ENCODE measurements at places on chromosomes 4 and X.

DNA sequence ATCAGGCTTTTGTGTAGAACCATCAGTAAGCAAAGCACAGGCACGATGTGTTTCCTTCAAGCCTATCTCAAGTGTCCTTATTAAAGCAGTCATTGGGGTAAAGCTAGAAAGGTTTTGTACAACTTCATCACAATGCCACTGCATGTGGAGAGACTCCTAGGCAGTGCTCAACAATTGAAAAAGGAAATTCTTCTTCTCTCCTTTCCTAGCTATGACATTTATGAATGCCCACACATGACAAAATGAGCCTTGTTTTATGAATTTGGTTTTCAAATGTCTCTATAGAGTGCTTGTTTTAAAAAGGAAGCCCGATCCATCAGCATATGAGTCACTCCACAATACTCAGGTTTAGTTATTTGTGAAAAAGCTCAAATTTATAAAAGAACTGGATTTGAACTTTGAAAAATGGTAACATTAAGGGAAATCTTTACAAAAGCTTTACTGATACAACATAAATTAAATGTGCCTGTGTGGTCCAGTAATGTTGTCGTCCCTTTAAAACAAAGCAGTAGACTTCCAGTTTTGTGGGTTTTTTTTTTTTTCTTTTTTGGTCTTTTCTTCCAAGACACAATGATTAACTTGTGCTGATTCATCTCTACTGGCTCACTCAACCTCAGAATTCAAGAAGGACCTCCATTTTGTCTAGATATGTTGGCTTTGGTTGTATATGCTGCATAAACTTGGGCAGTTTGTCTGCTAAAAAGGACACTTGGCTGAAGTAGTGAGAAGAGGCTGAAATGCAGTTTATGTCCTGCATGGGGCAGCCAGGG lies 273.8 kb downstream of the GASK1B start:
- no peak for DNase-seq

- no peak for DNase-seq
Measured at GRCh38 chr4:44845309-44845708, 119.0 kb upstream of the GNPDA2 start.

DNA sequence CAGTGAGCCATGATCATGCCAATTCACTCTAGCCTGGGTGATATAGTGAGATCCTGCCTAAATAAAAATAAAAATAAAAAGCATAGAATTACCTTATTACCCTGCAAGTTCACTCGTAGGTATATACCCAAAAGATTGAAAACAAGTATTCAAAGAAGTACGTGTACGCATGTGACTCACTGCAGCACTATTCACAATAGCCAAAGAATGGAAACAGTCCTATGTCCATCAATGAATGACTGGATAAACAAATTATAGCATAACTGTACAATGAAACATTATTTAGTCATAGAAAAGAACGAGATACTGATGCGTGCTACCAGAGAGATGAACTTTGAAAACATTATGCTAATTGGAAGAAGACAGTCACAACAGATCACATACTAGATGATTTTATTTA lies 204.6 kb upstream of the DIAPH2 start:
- no peak for DNase-seq

DNA sequence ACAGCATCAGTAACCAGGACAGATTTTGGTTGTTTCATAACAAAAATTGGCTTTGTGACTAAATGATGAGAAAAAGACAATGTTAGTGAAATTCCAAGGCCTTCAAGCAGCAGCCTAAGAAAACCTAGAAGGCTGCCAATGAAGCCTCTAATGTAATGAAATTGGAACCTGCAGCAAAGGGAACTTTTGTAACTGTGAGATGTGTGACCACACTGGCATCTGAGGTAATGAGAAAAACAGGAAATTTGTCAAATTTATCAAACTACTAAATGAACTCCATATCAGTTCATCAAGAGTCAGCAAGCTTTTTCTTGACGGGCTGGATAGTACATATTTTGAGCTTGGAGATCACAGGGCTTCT lies 30.4 kb upstream of the EMCN start:
- DNase-seq: no peak

- DNase-seq: no peak
Measured at GRCh38 chrX:2677764-2678163, 13.3 kb upstream of the CD99 start.

DNA sequence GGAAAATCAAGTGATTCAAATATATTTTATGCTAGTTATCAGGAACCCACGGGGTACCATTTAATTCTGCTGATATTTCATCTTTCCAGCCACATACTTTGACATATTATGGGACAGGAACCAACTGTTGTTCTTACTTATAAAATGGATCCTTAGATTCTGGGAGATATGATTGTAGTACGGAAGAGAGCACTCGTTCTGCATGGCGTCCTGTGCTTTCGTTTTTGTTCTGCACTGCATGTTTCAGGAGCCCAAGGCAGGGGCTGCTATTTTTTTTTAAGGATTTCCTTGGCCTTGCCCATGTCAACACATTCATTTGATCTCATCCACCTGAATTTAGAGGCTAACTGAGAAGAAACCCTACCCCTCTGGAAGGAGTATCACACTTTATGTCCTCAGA lies 245.5 kb upstream of the TLL1 start:
- DNase-seq: no peak

DNA sequence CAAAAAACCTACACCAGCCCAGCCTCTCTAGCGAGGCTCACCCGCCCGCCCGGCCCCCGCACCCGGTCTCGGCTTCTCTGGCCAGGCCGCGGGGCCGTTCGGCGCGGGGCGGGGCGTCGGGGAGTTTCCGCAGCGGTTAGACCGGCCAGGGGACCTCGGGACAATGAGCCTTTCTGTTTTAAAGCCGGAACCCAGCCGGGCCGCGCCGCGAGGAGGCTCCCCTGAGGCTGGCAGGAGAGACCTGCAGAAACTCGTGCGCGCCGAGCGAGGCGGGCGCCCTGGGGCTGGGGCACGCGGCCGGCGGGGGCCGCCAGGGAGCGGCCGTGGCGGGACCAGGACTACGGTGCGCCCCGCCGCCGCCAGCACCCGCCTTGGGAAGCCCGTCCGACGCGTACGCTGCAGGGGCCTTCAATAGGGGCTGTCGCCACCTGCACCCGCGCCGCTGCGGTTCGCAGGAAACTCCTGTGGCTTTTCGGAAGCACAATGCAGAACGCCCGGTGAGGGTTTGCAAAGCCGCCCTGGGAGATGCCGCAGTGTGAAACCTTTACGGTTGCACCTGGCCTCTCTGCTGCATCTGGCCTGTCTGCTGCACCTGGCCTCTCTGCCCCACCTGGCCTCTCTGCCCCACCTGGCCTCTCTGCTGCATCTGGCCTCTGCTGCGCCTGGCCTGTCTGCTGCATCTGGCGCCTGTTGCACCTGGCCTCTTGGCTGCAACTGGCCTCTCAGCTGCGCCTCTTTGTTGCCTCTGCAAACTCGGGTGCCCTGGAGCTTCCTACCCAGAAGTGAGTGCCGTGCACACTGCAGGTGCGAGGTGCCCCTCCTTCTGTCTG lies 63.9 kb downstream of the TRAPPC11 start:
- peak; percentile 27 for DNase-seq

DNA sequence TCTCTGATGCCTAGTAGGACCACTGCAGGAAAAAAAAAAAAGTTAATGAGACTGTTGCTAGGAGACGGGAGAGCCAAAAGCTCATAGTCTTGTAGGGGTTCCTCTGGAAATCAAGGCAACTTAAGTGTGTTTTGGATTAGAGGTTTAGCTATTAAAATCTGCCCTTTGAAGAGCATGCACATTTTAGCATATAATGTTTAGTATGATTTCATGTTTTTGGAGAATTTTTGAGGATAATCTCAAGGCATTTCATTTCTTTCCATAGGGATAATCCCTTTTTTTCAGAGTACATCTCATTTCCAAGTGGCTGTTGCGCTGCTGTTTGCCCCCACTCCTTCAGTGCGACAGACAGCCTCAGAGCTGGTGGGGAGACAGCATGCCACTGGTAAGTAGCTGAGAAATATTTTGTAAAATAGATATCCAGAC lies at the start of gene LINC00632:
TSS of gene LINC00632 (plus strand) at position 339 of the 426 bp plus-strand sequence.
- no peak for DNase-seq

DNA sequence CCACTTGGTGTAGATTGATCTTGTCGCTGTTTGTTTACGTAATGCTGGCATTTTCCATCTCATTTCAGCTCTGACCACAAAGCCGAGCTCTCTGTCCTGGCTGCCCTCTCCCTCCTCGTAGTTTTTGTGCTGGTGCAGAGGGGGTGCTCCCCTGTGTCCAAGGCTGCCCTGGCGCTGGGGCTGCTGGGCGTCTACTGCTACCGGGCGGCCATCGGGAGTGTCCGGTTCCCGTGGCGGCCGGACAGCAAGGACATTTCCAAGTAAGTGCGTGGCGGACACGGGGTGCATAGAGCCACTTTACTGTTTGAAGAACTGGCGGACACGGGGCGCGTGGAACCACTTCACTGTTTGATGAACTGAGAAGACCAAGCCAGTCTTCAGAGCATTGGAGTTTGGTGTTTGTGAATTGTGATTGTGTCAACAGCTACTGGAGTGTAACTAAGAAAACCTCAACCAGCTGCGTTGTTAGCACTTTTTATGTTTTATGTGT lies 28.0 kb downstream of the PIGG start:
- no peak for DNase-seq

DNA sequence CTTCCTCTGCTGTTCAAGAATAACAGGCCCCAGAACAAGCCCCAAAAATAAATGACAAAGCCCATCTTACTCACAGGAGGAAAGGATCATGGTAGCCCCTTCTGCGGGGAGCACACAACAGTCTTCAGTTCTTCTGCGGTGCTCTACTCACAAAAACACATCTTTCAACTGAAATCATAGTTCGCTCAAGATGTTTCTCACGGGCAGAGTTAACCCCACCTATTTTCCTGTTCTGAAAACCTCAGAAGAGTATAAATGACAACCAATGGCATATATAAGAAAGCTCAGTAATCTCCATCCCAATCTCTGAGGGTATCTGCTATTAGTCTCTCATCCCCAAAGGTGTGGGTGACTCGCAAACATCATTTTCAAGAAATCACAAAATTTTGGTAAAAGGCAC lies at the start of gene TXK:
TSS of gene TXK (minus strand) at position 170 of the 400 bp plus-strand sequence. CDS start at position 90, 80 bp downstream.
- DNase-seq: peak; percentile 61

DNA sequence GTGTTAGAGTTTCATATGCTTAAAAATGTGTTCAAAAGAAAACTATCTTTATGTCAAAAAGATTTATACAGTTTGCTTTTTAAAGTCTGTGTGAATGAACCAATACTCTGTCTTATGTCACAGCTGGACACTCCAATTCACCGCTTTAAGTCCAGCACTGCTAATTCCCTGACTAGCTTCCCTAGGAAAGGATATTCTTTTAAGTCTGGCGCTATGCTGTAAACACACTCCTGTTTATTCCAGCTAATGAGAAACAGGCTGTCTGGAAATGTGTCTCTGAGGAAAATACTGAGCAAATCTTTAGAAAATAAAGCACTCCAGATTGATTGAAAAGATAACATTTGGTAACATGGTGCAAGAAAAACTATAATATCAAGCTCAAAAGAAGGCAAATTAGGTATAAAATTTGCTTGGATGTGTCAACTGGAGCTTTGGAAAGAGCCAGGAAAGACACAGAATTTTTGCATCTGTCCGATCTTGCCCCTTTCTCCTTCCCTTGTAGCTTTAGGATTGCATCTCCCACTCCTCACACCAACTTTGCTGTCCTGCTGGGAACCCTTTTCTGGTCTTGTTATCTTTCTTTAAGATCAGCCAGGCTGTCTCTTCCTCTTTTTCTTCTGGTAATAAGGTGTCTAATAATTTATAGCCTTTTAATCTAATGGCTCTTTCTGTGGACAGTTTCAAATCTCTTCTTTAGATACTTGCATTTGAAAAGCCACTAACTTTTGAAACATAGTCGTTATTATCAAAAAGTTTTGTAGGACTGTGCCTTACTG lies 40.9 kb upstream of the VEGFC start:
- DNase-seq: no peak

- no peak for DNase-seq
Measured at GRCh38 chrX:47481160-47481559, 1.9 kb downstream of the ZNF41 start.

DNA sequence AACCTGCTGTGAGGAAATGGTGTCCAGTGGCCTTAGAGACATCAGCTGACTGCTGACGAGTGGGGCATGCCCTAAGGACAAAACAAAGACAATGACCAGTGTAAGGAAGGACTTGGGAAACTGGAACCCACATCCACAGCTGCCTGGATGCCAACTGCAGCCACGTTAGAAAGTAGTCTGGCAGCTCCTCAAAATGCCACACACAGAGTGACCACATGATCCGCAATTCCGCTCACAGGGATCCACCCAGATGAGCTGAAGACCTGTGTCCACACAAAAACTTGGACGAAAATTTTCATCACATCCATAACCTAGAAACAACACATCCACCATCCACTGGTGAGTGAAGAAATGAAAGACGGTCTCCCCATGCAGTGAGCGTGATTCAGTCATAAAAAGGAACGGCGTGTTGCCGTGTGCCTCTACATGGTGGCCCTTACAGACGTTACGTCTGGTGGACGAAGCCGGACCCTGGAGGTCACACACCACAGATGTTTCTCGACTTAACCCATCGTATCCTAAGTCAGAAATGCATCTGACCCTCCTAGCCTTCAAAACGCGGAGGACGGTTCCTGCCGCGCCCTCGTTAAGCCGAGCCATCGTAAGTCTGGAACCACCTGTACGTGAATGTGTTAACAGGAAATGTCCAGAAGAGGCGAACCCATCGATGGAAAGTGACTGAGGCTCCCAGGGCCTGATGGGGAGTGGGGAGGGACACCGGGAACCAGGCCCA lies 40.6 kb upstream of the MXD4 start:
- no peak for DNase-seq

DNA sequence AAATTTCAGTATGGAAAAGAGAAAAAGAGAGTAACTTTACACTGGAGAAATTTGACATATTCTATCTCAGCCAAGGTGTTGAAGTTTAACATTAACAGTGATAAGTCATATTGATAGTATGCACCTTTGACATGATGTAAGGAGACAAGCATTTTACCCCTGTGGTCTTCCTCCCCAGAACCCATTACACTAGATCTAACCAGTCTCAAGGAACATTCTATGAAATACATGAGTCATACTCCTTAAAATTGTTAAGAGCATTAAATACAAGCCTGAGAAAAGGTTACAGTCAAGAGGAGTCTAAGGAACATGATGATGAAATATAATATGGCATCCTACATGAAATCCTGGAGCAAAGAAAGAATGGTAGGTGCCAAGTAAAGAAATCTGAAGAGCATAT lies 1151.3 kb upstream of the IGFBP7 start:
- DNase-seq: no peak

- DNase-seq: no peak
Measured at GRCh38 chr4:163378661-163379060, 35.0 kb downstream of the NPY5R start.

- DNase-seq: no peak
Measured at GRCh38 chrX:105302246-105302645, 81.8 kb upstream of the TEX13A start.

GRCh38 chr4:53920883-53921282 lies 143.5 kb downstream of the CHIC2 start:
- no peak for DNase-seq

DNA sequence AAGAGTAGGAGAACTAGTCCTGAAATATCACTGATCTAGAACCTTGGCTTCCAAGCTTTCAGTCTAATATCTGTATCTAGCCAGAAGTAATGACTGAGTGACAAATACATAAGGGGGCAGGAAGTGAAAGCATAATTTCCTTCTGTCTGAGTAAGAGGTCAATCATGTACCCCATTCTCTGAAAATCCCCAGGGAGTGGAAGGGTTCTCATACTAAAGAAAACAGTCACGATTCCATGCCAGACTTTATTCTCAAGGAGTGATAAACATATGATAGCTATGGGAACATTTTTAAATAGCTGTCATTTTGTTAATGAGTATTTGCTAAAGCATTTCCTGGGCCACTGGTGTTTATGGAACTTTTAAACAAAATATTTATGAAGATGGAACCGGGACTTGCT lies 308.5 kb downstream of the ARHGAP24 start:
- DNase-seq: no peak

GRCh38 chr4:182015014-182015413 lies 228.2 kb upstream of the TENM3 start:
- DNase-seq: no peak

Measured in CD8-positive, alpha-beta T cell (primary cell).